Astrocyte (in vitro differentiated cells and primary cell): ENCODE measurements at places on chromosomes 3 and 15. TPM values are rescaled to one million over a fixed set of nuclear protein-coding genes. Genes with fewer than 3 reads are reported as not detected.

DNA sequence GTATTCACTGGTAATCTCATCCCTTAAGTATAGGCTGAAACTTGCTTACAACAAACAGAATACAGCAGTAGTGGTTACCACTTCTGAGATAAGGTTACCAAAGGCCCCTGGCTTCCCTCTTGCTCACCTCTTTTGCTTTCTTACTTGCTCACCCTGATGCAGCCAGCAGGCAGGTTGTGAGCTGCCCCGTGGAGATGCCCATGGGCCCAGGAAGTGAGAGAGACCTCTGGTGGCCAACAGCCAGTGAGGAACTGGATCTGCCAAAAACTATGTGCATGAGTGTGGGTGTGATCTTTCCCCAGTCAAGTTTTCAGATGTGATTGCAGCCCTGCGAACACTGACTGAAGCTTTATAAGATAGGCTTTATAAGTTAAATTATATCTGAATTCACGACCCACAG lies 48.7 kb downstream of the NMNAT3 start:
- no peak overlapping the region for H3K27ac ChIP-seq
- H3K4me3 ChIP-seq: no peak overlapping the region
- no peak for DNase-seq
- no peaks in the 10 kb centered on the region for H3K36me3 ChIP-seq
- H3K27me3 ChIP-seq: no peaks in the 10 kb centered on the region

DNA sequence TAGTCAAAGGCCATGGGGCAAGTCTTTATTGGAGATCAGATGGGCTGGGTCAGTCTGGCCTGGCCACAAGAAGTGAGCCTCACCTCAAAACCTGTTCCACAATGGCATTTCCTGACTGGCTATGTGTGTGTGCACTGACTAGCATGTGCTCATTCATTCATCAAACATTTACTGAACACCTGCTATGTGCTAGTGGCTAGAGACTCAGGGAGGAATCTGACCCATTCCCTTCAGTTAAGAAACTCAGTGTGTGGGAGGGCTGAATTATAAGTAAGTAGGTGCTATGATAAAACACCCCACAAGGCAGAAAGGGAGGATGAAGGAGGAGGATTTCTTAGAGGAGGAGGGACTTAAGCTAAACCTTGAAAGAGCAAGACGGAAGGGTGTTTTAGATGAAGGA lies 5.4 kb upstream of the CGNL1 start:
- H3K4me1 ChIP-seq: peaks cover 2% of the 10 kb centered on the region
- no peak overlapping the region for H3K4me3 ChIP-seq

- H3K27me3 ChIP-seq: no peaks in the 10 kb centered on the region
- H3K4me1 ChIP-seq: peaks cover 32% of the 10 kb centered on the region
- no peak overlapping the region for H3K4me3 ChIP-seq
- H3K36me3 ChIP-seq: no peaks in the 10 kb centered on the region
Observed at GRCh38 chr3:71134521-71134920, 449.0 kb downstream of the FOXP1 start.

LRRC49 gene
- total RNA-seq: 4.7 and 6.8 TPM in 2 replicates
